ENCODE measurements at places on chromosomes 7 and 10.

DNA sequence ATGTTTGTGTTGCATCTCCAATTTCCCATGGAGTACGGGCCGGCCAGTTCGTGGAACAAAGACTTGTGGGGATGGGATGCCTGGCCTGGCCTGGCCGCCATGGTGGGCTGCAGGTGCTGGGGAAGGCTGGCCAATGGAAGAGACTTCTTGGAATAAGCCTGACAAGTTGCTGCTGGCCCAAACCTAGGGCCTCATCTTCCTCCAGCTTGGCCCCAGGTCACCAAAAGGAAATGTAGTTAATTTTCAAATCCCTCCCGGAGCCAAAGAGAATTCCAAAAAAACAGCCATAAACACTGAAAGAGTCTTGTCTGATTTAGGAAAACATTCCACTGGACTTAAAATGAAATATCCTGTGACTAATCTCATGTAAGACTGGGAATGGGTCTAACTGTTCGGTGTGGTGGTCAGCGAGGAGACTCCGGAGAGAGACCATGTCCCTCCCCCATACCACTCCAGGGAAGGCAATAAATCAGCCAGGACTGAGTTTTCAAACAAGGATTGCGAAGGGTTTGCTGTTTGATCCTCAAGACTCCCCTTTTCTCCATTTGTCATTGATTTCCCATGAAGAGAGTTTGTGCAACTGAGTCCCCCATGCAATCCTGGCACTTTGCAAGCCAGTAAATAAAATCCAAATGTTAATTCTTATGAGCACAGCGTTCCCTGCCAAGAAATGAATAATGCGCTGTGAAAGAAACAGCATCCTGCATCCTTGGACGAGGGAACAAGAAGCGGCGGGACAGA is 128.7 kb upstream of the HABP2 start:
- no peak for DNase-seq

- no peak for DNase-seq
Observed at GRCh38 chr7:86814661-86815379, 171.1 kb downstream of the GRM3 start.

- no peak for DNase-seq
Observed at GRCh38 chr10:48943096-48943495, 3.5 kb upstream of the LRRC18 start.

DNA sequence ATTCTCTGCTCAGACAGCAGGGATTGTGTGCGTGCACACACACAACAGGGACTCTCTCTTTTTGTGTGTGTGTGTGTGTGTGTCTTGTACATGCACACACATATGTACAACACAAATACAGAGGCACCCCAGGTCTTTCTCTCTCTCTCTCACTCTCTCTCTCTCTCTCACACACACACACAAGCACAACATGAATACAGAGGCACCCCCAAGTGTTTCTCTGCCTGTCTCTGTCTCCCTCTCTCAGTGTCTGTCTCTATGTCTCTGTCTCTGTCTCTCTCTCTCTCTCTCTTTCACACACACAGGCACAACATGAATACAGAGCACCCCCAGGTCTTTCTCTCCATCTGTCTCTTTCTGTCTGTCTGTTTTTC is 746 bp downstream of the NPFFR1 start:
- no peak for DNase-seq

GRCh38 chr7:97025983-97026714 is 1.5 kb upstream of the DLX5 start:
- no peak for DNase-seq

- DNase-seq: no peak
Observed at GRCh38 chr10:108597657-108598319, 1325.5 kb downstream of the XPNPEP1 start.

GRCh38 chr7:7739204-7740036 is 21.0 kb upstream of the RPA3 start:
- no peak for DNase-seq

- no peak for DNase-seq
Observed at GRCh38 chr7:43876976-43877745, 7.8 kb upstream of the MRPS24 start.

DNA sequence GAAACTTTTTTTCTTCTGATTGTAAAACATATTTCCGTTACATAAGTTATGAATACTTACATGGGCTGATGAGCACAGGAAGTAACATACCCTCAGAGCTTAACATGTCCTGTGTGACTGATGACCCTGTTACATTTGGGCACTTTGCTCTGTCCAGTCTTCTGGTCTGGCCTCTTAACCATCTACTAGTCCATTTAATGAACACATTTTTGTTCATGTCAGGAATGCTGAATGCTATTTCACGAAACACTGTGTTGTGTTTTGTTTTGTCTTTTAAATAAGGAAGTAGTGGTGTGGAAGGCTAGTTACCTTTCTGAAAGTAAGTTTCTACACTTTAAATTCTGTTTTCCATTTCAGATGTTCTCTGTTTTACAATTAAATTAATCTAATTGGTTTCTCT is 77.7 kb downstream of the RBM33 start:
- no peak for DNase-seq

- no peak for DNase-seq
Observed at GRCh38 chr10:13698217-13698616, 111.5 kb downstream of the PRPF18 start.

DNA sequence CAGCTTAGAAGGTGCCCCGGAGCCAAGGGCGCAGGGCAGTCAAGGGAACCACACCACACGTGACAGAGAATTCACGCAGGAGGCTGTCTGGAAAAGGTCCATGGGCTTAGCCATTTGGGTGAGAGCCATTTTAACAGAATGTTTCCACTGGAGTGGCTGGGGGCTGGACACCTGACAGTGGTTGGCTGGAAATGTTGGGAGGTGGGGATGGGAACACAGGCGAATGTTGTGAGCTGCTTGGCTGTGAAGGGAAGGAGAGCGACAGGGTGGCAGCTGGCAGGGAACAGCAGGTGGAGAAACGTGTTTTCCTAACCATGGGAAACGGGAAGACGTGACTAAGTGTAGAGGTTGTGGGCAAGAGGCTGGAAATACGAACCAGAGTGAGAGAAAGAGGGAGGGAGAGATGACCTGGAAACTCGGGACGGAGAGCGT is 100.5 kb upstream of the ZNF32 start:
- no peak for DNase-seq

- no peak for DNase-seq
Observed at GRCh38 chr10:86979977-86980448, 11.7 kb downstream of the ADIRF start.

DNA sequence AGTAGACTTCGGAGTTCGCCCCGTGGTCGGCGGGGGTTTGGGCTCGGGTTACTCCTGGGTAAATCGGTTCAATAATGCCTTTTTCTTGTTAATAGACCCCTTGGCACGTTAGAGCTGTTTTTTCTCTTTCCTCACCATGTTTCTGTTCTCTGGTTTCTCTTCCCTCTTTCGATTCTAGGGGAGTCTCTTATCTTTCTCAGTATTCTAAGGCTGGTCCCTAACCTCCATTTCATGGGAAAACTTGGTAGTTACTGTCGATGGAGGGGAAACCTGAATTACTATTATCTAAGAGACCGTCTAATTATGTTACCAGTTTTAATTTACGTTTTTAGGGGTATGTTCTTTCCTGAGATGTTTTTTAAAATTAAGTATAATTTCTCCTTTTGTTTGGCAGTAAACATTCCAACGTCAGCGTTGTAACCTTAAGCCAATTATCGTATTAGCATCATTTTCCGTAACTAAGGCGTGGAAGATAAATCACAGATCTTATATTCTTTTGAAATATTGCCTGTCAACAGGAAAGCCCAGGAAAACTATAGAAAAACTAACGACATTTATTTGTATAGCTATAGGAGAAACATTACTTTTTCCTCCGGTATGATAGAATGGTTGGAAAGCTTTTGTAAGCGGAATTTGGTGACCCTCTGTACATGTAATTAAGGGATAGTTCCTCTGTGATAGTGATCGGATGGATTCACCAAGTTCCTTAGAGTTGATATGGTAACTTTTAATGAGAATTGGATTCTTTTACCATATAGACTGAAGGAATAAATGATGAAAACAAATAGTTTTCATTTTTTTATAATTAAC is 847 bp downstream of the BTAF1 start:
- no peak for DNase-seq

DNA sequence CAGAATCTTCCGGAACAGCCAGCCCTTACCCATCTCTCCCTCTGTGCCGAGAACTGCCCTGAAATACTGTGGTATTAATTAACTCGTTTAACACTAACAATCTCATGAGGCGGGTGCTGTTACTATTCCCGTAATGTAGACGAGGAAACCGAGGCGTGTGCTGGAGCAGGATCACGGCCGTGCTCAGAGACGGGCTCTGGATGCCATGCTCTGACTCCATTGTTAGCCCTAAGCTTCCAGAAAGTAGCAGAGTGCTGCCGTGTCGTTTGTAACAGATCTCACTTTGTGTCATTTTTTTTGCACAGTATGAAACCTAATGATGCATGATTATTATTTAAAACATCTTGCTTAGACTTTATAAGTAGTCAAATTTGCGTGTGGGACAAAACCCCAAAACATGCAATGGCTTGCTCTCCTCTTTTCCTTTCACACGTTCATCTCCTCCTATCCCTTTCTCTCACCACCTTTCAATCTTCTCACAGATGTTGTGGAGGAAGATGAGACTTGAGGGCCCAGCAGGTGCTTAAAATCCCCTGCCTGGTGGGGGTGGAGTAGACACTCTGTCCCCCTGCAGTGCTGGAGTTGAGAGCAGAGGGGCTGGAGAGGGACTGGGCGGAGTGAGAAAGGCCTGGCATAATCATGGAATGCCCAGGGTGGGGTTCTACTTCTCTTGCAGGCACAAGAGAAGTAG is 482 bp upstream of the ACTR3C start:
- DNase-seq: no peak

- no peak for DNase-seq
Observed at GRCh38 chr7:107450970-107451369, 18.9 kb upstream of the GPR22 start.

- DNase-seq: no peak
Observed at GRCh38 chr7:151352512-151352911, 10.9 kb downstream of the NUB1 start.

- no peak for DNase-seq
Observed at GRCh38 chr10:56298941-56299340, 62.1 kb downstream of the ZWINT start.

GRCh38 chr7:5218564-5219360 is 28.7 kb downstream of the WIPI2 start:
- DNase-seq: no peak

GRCh38 chr7:966291-967069 is 8.9 kb downstream of the COX19 start:
- no peak for DNase-seq

DNA sequence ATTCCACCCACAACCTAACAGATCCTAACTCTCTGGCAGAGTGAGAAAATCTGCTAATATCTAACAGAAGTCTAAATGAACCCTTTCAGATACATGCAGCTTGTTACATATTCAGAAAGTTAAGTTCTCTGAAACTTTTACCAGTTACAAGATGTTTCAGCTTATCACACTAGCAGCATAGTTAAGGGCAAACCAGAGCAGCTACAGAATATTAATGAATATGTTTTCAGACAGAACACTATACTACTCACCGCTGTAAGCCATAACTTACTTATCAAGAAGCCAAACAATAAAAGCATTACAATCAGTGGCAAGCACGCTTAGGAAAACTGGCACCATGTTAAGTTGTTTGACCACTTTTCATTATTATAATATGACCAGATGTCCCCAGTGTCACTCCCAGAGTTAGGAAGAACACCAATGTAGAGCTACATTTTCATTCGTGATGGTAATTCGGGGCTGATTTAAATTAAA is 2.7 kb downstream of the ITGB1 start:
- no peak for DNase-seq

GRCh38 chr7:90155206-90155605 is 937 bp downstream of the STEAP1 start:
- DNase-seq: no peak

DNA sequence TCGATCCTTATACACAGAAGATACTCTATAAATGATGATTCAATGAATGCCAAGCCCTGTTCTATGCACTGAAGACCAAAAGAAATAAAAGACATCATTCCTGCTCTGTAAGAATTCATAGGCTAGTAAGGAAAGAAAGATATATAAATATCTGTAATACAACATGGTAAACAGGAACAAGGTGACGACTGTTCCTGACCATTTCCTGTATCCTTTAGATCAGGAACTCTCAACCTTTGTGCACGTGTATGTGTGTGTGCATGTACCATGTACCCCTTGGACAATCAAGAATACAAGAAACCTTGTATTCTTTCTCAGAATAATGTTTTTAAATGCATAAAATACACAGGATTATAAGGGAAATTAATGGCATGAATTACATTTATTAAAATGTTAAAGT is 7.3 kb upstream of the HK1 start:
- DNase-seq: no peak

DNA sequence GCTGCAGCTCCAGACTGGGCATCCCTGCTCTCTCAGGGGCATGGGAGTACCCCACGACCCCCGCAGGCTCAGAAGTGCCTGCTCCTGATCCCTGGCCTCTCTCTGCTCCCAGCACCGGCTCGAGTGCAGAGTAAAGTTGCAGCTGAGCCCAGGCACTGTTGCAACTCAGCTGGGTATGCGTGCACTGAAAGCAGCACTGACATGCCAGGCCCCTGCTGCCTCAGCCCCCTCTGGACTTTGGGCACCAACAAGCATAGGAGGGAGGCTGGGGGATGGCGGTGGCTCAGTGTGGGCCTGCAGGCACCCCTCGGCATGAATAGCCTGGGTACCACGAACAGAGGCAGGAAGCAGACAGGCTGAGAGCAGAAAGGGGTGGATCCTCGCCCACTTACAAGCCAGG is 295.3 kb downstream of the GRM8 start:
- DNase-seq: no peak

DNA sequence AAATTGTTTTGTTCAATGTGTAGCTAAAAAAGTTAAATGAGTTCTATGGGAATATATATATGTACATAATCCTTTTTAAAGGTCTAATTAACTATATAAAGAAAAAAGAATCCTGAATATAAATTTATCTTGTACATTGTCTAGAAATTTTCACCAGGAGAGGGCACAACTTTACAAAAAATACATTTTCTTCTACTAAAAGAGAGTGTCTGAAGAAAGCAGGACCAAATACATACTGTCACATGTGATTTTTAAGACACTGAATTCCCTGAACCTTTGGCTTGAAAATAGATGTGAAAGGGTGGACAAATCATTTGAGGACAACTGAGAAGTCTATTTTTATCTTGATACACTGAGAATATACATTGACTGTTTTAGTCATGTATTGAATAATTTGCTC is 204.3 kb downstream of the DGKB start:
- DNase-seq: no peak

Data from stimulated activated CD4-positive, alpha-beta T cell treated with anti-CD3 and anti-CD28 coated beads, Interleukin-1b, Interleukin-23, amount 100 ng/mL, for 48 hours (primary cell).